ENCODE measurements at places on chromosomes 2 and 18. TPM values are rescaled to one million over a fixed set of nuclear protein-coding genes. Genes with fewer than 3 reads are reported as not detected.

AGXT gene
- 0.25 TPM for total RNA-seq

CDKL4 gene
- 1.2 TPM for total RNA-seq

IL1F10 gene
- not detected for total RNA-seq

SERPINB10 gene
- total RNA-seq: not detected

IL36G gene
- not detected for total RNA-seq

CHRNG gene
- not detected for total RNA-seq

CRYGC gene
- not detected for total RNA-seq

TMEM169 gene
- total RNA-seq: 3.8 TPM

C2orf72 gene
- 0.63 TPM for total RNA-seq

TMX3 gene
- total RNA-seq: 47.5 TPM

CD8A gene
- total RNA-seq: 1.5 TPM

NEB gene
- total RNA-seq: 0.68 TPM

ADAM23 gene
- total RNA-seq: 0.62 TPM

SGPP2 gene
- total RNA-seq: 29.1 TPM

CCNT2 gene
- total RNA-seq: 16.8 TPM

EVX2 gene
- total RNA-seq: not detected

LDLRAD4 gene
- 5.8 TPM for total RNA-seq

CCNYL1 gene
- 16.8 TPM for total RNA-seq

GPD2 gene
- 19.1 TPM for total RNA-seq

MGAT4A gene
- 5.8 TPM for total RNA-seq

MAB21L4 gene
- total RNA-seq: 2.5 TPM

D2HGDH gene
- 16.5 TPM for total RNA-seq

VIT gene
- total RNA-seq: not detected

FIGN gene
- total RNA-seq: 1.8 TPM

CNOT11 gene
- 51.3 TPM for total RNA-seq

NXPH2 gene
- not detected for total RNA-seq

DLX1 gene
- not detected for total RNA-seq

ALPG gene
- not detected for total RNA-seq

KCNJ3 gene
- total RNA-seq: not detected

C2orf80 gene
- total RNA-seq: not detected

All from kidney epithelial cell (primary cell).